Spinal cord (tissue), 10 donors: ENCODE measurements at places on chromosomes 6 and 20. TPM values are rescaled to one million over a fixed set of nuclear protein-coding genes. Genes with fewer than 3 reads are reported as not detected.

TRIM10 gene
- 0.94 TPM for total RNA-seq

GRCh38 chr6:39729945-39730344 is 4.7 kb upstream of the KIF6 start:
- DNase-seq = no peak

DNA sequence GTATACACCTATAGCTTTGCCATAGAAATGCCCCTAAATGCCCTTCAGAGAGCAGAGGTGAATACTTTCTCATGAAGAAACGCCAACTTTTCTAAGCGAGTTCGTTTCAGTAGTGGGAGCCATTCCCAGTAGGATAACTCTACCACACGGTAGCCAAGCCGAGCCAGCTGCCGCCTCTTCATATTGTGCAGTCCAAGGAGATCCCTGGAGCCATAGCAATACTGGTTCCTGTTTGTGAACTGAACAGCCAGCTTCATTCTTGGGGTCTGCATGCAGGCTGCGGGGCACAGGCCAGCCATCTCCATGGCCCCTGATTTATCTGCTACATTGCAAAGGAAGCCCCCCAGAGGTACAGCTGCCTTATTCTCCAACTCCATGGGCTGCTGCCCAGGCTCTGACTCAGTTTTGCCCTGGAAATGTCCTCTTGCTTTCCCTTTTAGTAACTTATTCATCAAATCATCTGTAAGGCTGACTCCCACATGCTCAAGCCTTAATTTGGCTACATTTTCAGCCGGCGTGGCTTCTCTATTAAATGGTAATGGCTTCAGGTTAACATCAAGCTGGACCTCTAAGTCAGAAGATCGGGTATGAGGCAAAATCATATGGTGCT is 12.8 kb downstream of the FASTKD5 start:
- no peak for DNase-seq

EPHA7 gene
- total RNA-seq = 90.2 TPM
